ENCODE measurements at places on chromosomes 7 and 10.

DNA sequence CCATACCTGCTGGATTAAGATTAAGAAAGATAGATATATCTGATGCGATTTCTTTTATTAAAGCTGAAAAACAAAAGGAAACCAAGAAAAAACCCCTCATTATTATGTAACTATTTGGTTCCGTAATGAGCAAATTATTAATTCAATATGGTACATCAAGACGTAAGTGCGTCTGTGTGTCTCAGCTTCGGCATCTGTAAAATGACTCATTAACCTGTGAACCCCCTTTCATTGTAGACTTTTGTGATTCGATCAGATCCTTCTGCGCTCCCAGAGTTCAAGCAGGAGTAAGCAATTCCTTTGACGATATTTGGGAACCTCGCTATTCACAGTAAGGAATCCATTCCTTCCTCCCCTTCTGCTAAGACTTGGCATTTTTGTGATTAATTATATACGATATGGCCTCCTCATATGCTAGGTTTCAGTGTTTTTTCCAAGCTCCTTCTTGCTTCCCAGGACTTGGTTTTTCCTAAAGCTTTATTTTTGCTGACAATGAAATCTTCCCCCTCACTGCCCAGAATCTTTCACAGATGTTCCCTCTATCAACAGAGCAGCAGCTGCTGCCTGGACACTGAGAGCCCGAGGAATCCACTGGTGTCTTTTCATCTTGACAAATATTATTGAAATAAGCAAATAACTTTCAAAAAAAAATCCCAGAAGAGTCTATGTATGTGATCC is 171.7 kb upstream of the CELF2 start:
- no peak for DNase-seq

DNA sequence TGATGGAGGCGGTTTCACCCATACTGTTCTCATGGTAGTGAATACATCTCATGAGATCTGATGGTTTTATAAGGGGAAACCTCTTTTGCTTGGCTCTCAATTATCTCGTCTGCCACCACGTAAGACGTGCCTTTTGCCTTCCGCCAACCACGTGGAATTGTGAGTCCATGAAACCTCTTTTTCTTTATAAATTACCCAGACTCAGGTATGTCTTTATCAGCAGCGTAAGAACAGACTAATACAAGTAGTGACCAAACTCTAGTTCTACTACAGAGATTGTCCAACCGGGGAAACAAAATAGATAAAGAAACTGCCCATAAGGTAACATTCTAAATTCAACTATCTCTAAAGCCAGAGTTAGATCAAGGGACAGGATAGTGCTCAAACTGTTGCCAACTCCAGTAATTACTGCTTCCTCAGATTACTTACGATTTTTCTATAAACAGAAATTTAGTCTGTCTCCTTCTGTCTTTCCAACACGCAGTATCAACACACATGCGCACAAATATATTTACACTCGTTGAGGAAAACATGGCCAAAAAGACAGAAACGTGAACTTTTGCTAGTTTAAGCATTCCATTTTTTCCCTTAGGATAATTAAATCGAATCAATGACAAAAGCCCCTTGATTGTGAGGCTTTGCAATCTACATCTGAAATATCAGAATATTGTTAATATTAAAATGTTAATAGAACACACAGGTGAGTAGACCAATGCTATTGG is 36.9 kb downstream of the CREB3L2 start:
- DNase-seq, result no peak

GRCh38 chr7:105954711-105955110 is 8.4 kb upstream of the CDHR3 start:
- DNase-seq, result no peak

- DNase-seq, result no peak
These were observed 5.9 kb upstream of the FAM131B start for GRCh38 chr7:143368387-143368786.

DNA sequence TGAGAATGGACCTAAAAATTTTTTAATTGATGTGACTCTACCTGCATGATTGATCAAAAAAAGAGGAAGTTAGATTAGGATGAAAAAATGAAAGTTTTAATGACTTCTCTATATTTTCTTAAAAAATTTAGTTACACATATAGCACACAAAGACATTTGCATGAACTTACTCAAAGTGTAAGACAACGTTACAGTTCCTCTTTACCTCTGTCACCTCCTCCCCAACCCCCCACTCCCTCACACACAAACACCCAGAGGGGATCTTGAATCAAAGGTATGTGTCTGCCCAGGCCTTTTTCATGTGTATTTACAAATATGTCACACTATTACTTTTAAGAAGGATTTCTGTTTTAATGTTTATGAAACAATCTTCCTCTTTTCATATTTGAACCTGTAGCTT is 20.6 kb upstream of the CDCA7L start:
- no peak for DNase-seq

- DNase-seq, result no peak
These were observed 67.9 kb downstream of the ATAD1 start for GRCh38 chr10:87750001-87750671.

GRCh38 chr7:118186501-118186900 is 2.5 kb downstream of the LSM8 start:
- no peak for DNase-seq

DNA sequence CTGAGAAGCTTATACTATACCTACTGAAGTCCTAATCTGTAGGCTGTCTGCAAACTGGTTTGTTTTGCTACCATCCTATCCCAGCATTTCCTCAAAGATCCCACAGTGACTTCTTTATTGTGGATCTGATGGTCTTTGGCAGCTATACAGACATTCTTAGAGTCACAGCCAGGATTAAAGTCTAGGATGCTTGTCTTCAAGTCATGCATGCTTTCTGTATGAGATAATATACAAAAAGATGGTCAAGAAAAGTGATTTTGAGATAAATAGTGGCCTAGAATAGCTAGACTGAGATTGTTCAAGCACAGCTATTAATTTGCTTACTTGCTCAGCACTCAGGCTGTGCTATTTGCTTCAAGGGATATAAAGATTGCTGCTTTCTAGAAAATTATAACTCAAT is 454.4 kb downstream of the AUTS2 start:
- no peak for DNase-seq

DNA sequence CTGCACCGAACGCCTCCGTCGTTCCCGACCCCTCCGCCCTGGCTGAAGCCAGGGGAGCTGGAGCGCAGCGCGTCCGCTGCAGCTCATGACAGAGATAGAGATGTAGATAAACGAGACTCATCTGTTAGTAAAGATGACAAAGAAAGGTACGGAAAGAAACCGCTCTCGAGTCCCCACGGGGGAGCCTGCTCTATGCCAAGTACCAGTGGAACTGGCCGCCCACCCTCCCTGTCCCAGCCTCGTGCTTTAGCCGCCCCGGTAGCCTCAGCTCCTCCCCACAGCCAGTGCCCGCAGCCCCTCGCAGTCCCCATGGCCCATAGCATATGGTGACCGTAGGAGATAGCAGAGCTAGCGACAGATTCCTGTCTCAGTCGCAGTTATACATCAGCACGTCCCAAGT is 344.7 kb upstream of the GALNT17 start:
- no peak for DNase-seq

GRCh38 chr7:151076863-151077704 is 3.5 kb downstream of the FASTK start:
- DNase-seq, result no peak

- DNase-seq, result no peak
These were observed 2.5 kb downstream of the DYNC2I1 start for GRCh38 chr7:158858592-158859503.
